ENCODE measurements at places on chromosomes 4 and X.
A peak's percentile ranks its signal among the peaks of the same experiment; 100 is the strongest.

- no peak for DNase-seq
Observed at GRCh38 chrX:110745288-110745687, 50.3 kb downstream of the CHRDL1 start.

DNA sequence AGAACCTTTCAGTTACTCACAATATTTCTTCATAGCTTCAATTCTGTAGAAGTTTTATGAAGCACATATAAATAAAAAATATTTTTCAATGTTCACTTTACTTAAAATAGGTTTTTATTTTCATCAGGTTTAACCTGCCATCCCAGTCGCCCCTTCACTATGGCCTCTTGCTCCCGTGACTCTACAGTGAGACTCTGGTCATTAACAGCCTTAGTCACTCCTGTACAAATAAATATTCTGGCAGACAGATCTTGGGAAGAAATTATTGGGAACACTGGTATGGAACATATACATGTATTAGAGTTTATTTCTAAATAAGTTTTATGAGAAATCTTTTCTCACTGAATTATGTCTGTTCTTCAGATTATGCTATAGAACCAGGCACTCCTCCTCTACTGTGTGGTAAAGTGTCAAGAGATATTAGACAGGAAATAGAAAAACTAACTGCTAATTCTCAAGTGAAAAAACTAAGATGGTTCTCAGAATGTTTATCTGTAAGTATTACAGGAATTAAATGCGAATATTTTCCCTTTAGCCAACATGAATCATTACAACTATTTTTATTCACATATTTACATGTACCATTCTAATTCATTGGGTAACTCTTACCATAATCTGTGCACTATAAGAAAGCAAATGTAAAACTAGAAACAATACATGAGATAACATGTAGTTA lies 45.6 kb downstream of the SPATA4 start:
- DNase-seq: no peak

GRCh38 chrX:154855256-154855655 lies 20.8 kb upstream of the SMIM9 start:
- DNase-seq: no peak

- DNase-seq: no peak
Observed at GRCh38 chr4:71004281-71004851, 10.9 kb downstream of the DCK start.

GRCh38 chr4:19254486-19254885 lies 997.2 kb upstream of the SLIT2 start:
- peak; percentile 13 for DNase-seq

GRCh38 chrX:46953137-46953527 lies 40.9 kb downstream of the JADE3 start:
- DNase-seq: no peak

GRCh38 chrX:20829665-20830491 lies 544.3 kb upstream of the CNKSR2 start:
- DNase-seq: peak; percentile 67

GRCh38 chr4:16026160-16026761 lies 57.6 kb downstream of the PROM1 start:
- DNase-seq: peak; percentile 56

DNA sequence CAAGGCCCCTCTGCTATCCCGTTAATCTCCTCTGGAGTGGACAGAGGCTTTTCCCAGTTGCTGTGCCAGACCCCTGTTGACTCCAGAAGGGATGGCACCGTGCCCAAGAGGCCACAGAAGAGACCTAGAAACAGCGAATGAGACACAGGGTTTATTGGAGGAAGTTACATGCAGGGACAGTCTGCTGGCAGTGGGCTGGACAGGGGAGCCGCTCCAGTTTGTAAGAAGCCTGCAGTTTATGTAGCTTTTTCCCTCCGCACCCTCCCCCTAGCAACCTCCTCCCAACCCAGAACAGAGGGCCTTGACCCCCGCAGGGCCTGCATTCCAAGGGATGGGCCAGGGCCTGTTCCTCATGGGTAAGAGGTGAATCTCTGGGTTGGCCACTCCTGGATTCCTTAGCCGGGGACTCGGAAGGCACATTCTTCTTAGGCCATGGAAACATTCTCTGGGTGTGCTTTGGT lies 216.8 kb upstream of the PSAPL1 start:
- DNase-seq: no peak

DNA sequence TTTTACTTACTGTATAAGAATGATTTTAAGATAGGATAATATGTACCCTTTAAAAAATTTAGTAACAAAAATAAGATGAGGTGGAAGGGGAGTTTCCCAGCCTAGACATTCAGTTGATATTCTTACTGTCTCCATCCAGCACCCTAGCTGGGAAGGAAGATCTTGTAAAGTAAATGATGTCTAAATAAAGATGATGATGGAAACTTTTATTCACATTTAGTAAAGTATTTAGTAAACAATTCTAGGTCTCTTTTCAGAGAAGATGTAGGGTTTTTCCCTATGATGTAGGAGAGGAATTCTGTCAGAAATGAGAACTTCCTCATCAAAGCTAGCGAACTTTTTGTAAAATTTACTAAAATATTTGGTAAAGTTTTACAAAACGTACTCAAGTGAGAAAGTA lies 136.8 kb downstream of the RAPGEF2 start:
- DNase-seq: no peak

DNA sequence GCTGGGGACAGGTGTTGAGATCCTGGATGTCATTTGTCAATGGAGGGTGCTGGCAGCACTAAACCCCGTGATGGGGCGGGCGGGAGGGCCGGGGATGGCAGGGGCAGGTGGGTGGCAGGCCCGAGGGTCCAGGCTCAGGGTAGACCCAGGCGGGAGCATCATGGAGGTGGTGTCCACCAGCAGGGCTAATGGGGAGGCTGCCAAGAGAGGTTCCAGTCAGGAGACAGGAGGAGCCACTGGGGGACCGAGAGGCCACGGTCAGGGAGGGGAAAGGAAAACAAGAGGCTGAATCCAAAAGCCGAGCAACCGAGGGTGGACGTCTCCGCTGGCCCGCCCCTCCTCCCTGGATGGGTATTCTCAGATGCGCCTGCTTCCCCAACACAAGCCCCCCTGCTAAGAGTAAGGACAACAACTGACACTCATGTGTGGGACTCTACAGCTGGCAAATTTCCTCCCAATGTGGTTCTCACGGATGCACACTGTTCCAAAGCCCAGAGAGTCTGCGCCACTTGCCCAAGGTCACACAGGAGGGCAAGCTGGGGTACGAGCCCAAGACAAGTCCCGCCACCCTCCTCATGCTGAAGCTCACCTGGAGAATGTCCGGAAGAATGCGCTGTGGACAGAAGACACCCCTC lies 132.0 kb downstream of the CPZ start:
- DNase-seq: no peak

DNA sequence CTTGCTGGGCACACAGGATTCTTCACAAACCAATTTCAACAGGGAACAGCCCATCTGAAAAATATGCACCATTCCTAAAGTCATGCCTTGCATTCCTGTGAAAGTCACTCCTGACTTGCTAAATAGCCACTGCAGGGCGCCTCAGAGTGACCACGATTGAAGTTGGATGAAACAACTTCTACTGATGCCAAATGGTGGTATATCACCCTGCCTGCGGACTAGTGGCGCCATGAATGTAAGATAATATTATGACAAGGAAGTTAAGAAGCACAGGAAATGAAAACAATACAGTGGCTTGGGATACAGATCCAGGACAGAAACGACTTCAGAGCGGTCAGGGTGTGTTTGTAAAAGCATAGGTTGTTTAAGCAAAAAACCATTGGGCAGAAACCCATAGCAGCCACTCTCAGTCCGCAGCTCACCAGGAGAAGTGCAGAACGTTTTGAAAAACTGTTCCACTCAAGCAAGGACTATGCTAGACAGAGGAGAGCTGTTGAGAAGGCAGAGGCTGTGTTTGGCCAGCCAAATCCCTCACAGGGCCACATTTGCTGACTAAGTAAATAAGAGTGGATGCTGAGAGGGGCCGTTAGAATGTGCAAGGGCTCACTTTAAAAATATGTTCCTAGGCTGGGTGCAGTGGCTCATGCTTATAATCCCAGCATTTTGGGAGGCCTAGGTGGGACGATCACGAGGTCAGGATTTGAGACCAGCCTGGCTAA lies 250.4 kb downstream of the PTTG2 start:
- peak; percentile 19 for DNase-seq
